Amniotic epithelial cell (primary cell): ENCODE measurements at places on chromosomes 12 and 14.
A peak's percentile ranks its signal among the peaks of the same experiment; 100 is the strongest.

GRCh38 chr14:75847584-75847983 is 134.2 kb downstream of the TGFB3 start:
- no peak for DNase-seq

DNA sequence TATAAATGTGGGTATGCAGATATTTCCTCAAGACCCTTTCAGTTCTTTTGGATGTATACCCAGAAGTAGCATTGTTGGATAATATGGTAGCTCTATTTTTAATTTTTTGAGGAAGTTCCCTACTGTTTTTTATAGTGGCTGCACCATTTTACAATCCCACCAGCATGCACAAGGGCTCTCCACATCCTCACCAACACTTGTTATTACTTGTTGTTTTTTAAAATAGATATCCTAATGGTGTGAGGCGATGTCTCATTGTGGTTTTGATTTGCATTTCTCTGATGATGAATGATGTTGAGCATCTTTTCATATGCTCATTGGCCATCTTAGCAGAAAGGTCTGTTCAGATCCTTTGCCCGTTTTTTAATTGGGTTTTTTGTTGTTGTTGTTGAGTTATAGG is 47.1 kb downstream of the DIP2B start:
- no peak for DNase-seq

DNA sequence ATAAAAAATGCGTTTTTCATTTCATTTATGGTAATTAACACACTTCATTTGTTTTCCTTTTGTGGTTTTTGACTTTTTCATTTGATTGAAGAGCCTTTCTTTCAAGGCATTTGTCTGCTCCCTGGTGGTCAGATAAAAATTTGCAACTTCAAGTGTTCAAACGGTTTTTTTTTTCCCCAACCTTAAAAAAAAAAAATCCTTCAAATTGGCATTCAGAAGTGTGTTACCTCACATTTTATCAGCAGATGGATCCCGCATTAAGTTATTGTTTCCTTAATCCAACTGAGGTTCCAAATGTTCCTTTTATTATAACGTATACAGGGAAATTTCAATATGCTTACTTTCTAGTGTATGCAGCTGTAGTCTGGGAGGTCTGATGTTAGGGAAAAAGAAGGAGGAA is 47.2 kb downstream of the MYF5 start:
- peak; percentile 55 for DNase-seq

- DNase-seq, result no peak
These were observed 295.9 kb downstream of the DIO2 start for GRCh38 chr14:79915406-79915805.
